GM12892 (cell line): ENCODE measurements at places on chromosomes 11 and 22.

DNA sequence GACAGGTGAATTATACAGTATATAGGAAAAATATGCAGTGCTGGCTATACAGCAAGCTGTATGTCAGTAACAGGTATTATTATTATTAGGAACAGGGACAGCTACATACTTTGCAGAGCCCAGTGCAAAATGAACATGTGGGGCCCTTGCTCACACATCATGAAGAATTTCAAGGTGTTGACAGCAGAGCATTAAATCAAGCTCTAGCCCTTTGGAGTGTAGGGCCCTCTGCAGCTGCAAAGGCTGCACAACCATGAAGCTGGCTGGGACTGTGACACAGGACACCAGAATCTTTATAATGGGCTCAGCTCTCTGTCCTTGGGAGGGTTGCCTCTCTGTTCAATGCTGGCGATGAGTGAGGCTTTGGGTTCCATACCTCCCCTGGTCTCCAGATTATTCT is 44.9 kb upstream of the DAGLA start:
- DNase-seq = no peak

DNA sequence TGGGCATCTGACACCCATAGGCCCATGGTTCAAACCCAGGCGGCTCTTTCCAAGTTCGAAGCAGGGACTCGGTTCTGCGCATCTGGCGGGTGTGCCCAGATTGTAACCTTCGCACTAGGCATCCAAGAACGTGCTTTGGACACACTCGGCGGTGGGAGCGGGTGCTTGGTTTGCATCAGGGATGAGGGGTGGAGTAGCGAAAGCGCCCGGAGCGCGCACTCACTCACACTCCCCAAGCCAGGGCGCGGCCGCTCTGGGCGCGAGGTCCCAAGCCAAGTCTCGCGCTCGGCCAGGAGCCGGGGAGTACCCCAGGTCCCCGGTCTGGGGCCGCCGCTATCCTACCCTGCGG is 243 bp upstream of the SYT9 start:
- DNase-seq = no peak

DNA sequence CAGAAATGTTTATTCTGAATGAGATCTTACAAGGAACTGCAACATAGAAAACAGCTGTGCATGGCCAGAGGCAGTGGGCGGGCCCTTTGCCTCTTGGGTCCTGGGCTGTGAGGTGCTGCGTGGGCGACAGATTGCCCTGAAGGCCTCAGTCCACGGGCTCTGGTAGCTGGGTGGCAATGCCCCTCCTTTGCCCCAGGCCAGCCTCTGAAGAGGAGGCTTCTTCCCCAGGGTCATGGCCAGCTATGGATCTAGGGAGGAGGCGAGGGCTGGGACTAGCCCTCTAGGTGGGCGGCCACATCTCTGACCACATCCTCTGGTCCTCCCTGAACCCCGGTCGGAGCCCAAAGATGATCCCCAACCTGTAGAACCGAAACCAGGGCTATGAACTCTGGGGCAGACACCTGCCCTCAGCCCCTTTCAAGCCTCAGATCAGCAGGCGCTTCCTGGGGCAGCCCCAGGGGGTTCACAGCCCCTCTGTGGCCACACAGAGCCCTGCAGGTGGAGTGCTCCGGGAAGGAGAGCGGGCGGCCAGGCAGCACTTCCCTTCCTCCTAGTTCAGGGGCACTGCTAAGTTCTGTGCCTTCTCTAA is 6.6 kb upstream of the CDC42BPG start:
- peak; percentile 93 for DNase-seq

DNA sequence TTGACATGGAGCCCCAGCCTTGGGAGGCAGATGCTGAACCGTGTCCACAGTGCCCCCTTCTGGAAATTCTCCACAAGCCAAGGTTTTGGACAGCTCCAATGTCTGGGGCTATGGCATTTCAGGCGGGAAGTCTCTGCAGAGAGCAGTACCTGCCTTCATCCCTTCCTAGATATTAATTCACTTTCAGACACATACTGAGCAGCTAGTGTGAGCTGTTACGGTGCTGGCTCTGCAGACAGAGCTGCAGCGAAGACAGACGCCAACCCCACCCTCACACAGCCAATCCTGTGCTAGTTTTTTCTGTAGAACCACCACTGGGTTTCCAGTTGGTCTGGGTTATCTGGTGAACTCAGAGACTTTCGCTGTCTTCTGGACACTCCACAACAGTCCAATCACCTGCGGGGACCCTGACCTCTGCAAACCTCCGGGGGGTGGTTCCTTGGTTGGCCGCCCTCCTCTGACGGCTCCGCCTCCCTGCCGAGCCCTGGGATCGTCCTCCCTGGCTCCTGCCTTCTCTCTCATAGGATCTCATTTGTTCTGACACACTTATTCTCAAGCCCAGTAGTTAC is 9.1 kb downstream of the LMF2 start:
- no peak for DNase-seq

DNA sequence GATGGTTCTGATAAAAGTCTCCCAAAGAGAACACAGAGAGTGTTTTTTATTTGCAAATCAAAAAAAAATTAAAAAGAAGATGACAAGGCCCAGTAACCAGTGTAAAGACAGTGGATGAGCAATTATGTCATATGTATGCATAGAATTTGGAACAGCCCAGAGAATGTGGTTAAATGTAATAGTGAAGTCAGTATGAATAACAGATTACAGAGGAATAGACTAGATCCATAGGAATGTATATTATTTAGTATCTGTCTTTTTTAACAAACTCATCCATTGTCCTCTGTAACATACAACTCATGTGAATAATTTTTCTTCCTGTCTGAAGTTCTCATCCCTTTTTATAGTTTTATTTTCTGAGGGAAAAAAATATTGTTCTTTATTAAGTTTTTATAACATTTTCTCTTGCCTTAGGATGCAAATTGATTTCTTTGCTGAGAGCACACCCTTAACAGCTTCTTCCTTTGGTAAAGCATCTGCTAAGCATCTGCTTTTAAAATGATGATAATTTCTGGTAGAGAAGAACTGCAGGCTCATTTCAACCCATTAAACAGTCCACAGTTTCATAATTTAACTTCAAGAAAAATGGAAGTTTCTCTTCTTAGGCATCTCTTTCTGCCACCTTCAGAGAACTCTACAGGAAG is 266.5 kb upstream of the MTNR1B start:
- no peak for DNase-seq

DNA sequence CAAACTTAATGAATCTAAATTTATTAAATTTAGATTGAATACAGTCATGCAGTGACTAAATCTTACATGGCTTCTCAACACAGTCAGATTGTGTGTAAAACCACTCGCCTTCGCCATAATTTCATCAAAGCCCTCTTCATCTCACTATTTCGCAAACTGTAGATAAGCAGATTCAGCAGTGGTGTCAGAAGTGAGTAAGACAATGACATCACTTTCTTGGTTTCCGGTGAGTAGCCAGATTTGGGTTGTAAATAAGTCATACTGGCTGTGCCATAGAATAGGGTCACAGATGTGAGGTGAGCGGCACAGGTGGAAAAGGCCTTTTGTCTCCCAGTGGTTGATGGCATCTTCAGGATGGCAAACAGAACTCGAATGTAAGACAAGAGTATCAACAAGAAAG is 3.4 kb downstream of the OR10A6 start:
- DNase-seq = no peak

- DNase-seq = no peak
Observed at GRCh38 chr11:119468511-119468910, 45.5 kb upstream of the THY1 start.

DNA sequence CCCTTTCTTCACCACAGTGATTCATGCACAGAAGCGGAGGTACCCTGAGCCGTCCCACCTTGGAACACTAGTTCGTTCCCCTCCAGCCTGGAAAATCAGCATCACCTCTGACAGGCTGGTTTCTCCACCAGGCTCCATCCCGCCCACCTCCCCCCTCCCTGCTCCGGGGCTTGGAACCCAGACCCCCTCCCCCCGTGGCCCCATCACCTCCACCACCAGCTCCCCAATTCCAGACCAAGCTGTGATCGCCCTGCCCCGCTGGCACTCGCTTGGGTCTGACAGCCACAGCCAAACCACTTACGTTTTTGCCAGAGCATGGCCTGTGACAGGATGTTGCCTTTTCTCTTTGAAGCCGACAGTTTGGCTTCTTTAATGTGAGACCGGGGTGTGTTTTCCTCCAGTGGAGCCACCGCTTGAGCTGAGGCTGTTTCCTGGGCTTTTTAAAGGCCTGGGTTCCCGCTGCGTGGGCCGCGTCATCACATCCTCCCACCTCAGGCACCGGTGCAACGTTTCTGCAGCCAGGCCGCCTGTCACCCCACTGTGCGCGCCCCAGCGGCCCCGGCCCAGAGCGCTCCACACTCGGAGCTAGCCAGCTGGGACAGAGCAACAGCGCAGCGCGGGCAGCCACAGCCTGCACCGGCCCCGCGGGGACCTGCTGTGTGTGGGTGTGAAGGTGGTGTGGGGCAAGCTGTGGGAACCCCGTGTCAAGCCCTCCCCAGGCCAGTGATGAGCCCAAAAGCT is at the start of gene POU2AF1:
Gene POU2AF1 (minus strand): TSS at position 415 of the 741 bp plus-strand sequence. CDS start 98 bp downstream, at position 317.
- peak; percentile 56 for DNase-seq

DNA sequence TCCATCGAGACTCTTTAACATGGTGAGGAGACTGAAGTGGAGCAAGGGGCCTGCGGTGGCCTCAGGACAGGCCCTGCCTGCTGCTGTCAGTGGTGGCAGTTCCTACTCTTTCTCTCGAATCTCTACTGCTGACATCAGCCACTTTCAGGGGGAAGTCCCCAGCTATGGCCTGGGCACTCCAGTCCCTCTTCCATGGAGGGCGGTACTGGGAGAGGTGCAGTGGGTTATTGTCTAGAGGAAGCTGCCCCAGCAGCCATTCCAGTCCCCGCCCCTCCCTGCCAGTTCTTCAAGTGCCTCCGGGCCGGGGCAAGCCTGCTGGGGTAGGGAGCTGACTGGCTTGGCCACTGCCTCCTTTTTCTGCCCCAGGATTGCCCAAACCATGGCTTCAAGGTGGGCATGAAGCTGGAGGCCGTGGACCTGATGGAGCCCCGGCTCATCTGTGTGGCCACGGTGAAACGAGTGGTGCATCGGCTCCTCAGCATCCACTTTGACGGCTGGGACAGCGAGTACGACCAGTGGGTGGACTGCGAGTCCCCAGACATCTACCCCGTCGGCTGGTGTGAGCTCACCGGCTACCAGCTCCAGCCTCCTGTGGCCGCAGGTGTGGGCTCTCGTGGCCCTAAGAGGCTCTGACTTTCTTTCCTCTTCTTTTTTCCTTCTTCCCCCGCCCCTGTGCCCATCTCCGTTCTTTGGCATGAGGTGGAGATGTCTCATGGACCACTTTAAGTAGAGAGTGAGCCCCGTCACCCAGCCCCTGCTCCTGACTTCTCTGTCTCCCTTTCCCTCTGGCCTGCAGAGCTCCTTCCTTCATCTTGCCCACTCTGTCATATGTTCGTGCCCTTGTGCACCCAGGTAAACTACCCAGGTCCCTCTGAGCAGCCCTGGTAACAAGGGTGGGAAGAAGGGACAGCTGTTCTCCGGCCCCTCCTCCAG is 13.7 kb downstream of the CHADL start:
- DNase-seq = peak; percentile 9

DNA sequence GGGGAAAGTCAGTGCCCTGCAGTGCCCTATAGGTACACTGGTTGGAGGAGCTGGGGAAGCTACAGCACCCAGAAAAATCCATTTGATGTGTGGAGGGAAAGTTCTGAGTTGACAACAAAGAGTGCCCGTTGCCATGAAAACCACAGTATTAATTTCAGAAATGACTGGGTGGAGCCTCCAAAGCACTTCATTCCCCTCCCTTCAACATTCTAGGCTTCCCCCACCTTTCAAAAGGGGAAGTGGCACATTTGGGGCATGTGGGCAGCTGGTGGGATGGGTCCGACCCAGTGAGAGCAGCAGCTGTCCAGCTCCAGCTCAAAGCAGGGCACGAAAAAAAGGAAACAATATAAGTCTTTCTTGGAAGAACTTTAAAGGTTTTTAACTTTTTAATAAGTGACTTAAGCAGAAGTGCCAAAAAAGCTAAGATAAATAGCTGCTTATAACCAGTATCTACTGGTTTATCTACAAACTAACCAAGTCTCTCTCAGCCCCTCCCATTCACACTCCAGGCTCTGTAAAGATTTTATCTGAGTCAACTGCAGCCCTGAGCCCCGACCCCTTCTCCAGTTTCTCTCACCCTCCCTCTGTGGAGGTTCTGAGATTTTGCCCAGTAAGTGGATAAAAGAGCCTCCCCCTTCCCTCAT is 9.0 kb upstream of the AHNAK start:
- DNase-seq = no peak

DNA sequence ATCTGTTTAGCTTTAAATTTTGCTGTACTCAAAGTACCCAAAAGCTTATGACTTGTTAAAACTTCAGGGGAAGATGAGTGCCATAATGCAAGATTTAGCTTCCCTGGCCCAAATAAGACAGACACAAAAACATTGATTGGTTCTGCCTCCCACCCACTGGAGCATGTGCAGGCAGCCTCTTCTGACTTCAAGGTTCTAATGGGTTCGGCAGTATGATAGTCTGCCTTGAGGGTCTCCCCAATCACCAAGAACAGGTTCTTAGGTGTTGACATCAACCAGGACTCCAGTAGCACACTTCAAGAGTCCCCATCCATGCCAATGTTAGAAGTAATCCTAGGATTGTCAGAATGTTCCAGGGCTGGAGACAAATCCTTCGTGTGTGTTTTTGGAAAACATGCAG is 12.5 kb downstream of the EIF4G2 start:
- DNase-seq = no peak

DNA sequence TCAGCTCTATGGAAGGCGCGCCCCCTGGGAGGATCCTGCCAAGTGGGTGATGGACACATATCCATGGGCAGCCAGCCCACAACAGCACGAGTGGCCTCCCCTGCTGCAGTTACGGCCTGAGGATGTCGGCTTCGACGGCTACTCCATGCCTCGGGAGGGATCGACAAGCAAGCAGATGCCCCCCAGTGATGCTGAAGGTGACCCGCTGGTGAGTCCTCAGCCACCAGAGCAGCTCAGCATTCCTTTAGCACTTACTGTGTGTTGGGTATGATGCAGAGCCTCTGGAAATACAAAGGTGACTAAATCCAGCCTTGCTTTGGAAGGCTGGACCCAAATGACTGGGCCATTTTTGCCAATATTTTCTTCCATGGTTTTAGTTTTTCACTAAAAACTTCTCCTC is 45.7 kb downstream of the DBX1 start:
- DNase-seq = no peak

DNA sequence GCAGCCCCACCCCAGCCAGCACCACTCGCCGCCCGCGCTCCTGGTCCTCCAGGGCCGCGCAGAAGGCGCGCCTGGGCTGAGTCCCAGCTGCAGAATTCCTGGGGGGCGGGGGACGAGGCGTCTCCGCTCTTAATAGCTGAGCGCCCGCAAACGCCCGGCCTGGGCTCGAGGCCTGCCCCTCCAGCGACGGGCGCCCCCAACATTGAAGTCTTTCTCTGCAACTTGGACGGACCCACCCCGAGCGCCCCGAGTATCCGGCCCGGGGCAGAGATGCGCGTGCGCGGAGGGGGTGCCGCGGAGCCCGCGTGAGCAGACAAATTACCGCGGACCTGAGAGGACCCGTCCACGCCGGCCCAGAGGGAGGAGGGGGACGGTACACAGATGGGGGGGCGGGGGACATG is 6.7 kb upstream of the SYT7 start:
- DNase-seq = no peak

DNA sequence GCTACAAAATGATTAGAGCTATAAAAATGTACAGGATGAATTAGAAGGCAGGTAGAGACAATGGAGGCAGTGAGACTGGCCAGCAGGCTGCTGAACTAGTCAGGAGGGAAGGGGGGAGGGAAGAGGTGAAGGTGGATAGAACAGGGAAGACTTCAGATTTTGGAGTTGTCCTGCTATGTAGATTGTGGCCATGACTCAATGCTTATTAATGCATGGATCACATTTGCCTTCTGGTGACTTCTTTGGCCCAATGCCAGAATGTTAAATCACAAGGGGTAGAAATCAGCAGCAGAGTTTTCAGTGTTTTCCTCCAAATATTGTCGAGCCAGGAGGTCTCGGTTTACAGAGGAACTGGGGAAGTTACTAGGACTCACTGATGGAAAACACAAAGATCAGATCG is 346.6 kb downstream of the AASDHPPT start:
- no peak for DNase-seq

GRCh38 chr11:11069841-11070835 is 212.3 kb upstream of the ZBED5 start:
- DNase-seq = no peak
